ENCODE measurements at places on chromosomes 11 and 22.

- no peak for DNase-seq
Measured at GRCh38 chr22:22213231-22213630, 31.4 kb upstream of the VPREB1 start.

DNA sequence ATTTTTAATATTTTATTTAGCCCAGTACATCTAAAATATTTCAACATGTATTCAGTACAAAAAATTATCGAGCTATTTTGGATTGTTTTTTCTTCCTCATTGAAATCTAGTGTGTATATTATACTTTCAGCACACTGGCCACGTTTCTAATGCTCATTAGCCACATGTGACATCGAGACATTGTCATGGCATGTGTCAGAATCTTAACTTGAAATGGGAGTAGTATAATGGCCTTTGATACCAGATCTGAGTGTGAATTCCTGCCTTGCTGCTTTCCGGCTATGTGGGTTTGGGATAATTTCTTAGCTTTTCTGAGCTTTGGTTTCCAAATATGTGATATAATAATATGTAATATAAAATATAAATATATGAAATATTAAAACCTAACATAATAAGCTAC, 54.3 kb downstream of the BCL2L13 start:
- DNase-seq = no peak

- DNase-seq = no peak
Measured at GRCh38 chr22:19874307-19875060, 19.8 kb upstream of the GNB1L start.

DNA sequence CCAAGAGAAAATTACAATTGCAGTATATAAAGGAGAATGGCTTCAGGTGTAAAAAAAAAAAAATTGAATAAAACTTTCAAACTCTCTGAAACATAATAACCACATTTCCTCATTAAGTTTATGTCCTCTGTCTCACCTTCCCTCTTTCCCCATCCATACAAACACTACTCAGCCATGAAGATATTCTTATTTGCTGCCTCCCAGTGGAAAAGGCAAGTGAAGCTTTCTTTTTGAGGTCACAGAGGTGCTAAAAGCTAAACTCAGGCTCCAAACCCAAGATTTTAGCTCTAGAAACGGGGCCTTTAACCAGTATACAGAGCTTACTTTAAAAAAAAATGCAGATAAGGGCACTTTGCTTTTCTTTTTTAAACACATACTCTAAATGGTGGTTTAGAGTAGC, 1568.5 kb downstream of the FAM181B start:
- no peak for DNase-seq

DNA sequence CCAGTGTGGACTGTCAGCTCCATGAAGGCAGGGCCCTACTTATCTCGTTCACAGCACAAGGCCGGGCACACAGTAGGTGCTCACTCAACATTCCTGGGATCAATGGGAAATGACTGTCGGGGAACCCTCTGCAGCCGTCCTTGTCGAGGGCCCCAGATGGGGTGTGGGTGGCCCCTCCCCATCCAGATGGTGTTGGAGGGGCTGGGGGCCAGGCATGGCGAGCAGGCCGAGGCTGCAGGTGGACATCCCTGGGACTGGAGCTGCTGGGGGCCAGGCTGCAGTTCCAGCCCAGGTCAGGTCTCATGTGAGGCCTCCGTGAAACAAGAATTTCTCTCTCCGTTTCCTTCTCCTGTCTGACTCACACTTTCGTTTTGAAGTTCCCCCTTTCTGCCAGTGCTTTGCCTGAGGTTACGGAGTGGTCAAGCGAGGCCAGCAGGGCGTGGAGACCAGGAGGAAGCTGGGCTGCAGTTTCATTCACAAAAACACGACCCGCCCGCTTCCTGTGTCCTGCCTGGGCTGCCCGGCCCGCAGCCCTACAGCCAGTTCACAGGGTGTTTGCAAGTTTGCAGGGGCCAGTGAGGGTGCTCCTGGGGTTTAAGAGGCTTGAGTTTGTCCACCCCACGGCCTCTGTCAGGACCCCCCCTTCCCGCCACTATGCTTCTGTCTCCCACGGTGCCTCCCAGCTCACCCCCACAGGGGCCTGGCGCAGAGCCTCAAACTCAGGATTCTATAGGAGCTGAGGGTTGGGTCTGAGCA, 4.5 kb downstream of the MYEOV start:
- no peak for DNase-seq

GRCh38 chr11:118916842-118917388, 8.8 kb downstream of the BCL9L start:
- DNase-seq = no peak

DNA sequence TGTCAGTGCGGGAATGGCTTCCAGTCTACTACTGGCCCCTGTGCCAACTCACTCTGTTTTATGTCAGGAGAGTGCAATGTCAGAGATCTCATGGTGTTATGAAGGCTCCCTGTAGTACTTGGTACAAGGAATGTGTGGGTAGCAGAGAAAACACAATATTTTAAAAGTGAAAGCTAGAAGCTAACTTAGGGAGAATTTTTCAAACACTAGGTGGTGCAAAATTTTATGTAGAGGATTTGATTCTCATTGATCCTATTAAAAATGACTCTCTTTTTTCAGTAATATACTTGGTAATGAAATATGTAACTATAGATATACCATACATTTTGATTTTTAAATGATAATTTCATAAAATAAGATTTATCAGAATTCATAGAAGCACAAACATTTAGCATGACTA, 134.7 kb downstream of the JRKL start:
- no peak for DNase-seq

DNA sequence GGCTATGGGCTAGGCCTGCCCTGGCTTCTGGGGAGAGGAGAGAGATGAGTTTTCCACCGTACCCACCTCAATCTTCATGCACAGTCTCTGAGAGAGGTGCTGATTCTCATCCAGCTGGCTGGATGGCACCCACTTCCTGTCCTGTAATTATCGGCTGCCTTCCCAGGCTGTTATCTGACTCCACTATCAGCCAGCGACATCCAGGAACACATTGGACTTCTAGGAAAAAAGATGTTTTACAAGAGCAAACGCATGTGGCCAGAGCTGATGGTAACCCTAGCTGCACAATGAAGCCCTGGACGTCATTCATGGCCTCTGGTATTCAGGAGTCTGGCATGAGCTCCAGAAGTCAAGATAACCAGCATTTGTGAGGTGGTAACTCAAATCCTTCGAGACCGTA, 137.4 kb downstream of the EHF start:
- no peak for DNase-seq

DNA sequence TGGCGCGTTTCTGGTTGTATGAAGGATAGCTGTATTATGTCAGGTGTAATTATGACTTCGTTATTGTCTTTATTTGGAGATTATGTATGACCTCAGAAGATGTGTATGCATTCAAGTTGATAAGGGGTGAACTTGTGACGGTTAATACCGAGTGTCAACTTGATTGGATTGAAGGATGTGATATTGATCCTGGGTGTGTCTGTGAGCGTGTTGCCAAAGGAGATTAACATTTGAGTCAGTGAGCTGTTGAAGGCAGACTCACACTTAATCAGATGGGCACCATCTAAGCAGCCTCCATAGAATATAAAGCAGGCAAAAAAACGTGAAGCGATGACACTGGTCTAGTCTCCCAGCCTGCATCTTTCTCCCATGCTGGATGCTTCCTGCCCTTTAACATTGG, 15.3 kb upstream of the CD82 start:
- no peak for DNase-seq

DNA sequence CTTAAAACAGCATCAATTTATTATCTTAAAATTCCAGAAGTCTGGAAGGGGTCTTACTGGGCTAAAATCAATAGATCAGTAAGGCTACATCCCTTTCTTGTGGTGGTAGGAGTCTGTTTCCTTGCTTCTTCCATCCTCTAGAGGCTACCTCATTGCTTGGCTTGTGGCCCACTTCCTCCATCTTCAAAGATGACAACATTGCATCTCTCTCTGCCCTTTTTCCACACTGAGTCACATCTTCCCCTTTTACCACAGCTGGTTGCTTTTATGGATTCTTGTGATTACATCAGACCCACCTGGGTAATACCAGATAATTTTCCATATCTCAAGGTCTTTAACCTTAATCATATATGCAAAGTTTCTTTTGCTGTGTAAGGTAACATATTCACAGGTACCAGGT, 60.9 kb downstream of the GRIA4 start:
- DNase-seq = no peak

- DNase-seq = no peak
Measured at GRCh38 chr11:131137046-131137445, 220.8 kb upstream of the SNX19 start.

GRCh38 chr11:3160252-3161031, 4.7 kb downstream of the OSBPL5 start:
- DNase-seq = no peak

DNA sequence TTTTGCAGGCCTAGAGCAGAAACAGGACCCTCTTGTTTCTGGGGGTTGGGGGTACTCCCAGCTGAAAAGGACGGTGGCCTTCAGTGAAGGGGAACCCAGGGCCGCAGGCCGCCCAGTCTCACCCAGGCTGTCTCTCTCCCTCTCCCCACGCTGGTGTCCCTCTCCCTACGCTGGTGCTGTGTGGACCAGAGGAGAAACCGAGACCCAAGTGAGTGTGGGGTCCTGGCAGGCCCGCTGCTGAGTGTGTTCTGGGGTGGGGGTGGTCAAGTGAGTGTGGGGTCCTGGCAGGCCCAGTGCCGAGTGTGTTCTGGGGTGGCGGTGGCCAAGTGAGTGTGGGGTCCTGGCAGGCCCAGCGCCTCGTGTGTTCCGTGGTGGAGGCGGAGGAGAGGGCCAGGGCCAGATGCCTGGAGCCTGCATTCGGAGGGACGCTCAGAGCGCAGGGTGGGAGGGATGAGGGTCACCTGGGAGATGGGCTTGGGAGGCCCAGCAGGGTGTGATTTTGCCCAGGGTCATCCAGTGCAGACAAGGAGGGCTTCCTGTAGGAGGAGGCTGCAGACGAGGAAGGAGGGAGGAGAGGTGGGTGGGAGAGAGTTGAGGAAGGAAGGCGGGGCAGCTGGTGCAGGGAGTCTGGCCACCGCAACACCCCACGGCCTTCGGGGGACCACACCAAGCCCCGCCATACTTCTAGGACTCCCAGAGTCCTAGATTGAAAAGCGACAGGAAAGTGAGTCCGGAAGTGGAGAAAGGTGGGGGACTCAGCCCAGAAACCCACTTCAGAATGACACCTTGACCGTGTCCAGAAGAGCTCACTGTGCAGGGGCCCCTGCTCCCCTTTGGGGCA, 10.3 kb downstream of the TNNT3 start:
- no peak for DNase-seq

DNA sequence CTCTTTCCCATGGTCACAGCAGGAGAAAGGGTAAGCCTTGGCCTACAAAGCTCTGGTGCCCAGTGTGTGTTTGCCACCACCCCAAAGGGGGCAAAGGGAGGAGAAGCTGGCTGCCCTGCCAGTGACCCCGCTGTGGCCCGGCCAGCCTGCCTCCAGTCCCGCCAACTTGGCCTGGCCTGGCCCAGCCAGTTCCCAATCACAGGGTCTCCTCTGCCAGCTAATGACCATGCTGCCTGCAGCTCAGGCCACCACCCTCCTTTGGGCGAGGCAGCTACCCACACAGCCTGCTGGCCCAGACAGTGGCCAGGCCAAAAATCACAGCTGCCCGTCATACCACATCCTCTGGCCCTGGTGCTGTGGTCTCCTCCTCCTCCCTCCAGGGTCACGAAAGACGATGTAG, 5.1 kb downstream of the GDPD5 start:
- no peak for DNase-seq

GRCh38 chr22:21876486-21877176, 9.2 kb upstream of the MAPK1 start:
- DNase-seq = no peak

Measured in NCI-H1417 treated with DMSO at 0.1 percent for 48 hours (cell line).